ENCODE measurements at places on chromosomes 4 and X.
A peak's percentile ranks its signal among the peaks of the same experiment; 100 is the strongest.

GRCh38 chr4:186688150-186688943 lies 35.3 kb downstream of the FAT1 start:
- no peak for DNase-seq

- DNase-seq, result no peak
Observed at GRCh38 chr4:2811830-2812611, 19.1 kb downstream of the SH3BP2 start.

GRCh38 chr4:48341776-48342605 lies 662 bp downstream of the SLAIN2 start:
- DNase-seq, result peak; percentile 55

- DNase-seq, result no peak
Observed at GRCh38 chr4:182426901-182427300, 183.7 kb downstream of the TENM3 start.

DNA sequence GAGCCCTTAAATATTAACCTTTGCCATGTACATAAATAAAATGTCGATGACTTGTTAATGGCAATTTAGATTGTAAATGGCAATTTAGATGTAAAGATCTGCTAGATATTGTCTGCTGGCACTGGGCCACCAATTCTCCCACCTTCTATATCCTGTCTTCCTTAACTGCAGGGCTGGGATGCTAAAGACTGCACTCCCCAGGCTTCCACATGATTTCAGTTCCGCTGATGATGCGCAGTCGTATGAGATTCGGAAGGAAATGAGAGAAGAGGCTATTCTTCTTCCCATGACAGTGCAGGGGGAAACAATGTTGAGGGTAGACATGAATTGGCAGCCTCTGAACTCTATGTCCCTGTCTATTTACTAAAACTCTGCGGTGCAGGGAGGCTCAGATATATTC lies 55.7 kb downstream of the PITX2 start:
- DNase-seq, result no peak

DNA sequence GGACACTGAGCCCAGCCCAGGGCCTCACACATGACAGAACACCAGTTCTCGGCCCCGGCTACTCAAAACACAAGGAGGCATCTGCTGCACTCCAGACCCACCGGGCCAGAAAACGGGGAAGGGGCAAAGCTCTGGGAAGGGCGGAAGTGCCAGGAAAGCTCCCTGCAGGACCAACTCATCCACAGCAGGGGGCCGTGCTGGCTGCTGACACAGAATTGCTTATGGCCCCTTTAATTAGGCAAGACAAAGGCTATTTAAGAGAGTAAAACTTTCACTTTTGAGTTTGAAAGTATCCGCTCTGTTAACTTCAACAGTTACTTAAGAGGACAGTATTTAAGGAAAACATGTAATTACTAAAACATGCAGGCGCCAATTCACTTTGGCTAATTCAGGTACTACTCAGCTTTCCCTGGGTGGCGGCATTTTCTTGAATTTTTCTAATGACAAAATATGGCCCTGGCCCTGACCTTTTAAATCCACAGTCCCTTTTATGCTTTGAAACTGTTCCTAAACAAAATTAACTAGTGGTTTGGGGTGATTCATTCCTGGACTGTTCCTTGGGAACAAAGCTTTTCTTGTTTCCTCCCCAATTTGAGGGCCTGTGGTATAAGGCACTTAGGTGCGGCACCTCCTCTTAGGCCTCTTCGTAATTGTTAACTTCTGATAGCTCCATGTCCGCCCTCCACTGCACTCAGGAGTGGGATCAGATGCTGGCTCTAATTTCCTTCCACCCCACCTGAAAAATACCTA lies 40.4 kb downstream of the NSG1 start:
- DNase-seq, result no peak

DNA sequence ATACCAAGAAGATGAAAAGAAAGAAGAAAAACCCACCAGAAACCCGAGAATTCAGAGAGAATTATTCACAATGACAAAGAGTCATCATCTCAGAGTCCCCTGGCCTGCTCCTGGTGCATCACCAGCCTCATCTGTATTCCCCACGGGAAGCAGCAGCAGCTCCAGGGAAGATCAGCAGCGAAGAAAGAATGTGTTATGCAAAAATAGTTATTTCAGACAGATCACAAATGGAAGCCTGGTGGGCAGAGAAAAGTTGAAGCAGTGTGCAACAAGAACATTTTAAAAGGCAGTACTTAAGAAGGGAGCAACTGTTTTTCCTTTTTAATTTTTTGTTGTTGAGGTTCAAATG lies 189.2 kb downstream of the PPP3CA start:
- no peak for DNase-seq

- no peak for DNase-seq
Observed at GRCh38 chr4:128946916-128947315, 137.4 kb downstream of the JADE1 start.

GRCh38 chrX:7147413-7147977 lies at the start of gene STS:
Gene STS, plus strand, starts transcription at chrX:7147712. Its CDS starts 105,488 bp downstream, at chrX:7253200.
- peak; percentile 9 for DNase-seq

DNA sequence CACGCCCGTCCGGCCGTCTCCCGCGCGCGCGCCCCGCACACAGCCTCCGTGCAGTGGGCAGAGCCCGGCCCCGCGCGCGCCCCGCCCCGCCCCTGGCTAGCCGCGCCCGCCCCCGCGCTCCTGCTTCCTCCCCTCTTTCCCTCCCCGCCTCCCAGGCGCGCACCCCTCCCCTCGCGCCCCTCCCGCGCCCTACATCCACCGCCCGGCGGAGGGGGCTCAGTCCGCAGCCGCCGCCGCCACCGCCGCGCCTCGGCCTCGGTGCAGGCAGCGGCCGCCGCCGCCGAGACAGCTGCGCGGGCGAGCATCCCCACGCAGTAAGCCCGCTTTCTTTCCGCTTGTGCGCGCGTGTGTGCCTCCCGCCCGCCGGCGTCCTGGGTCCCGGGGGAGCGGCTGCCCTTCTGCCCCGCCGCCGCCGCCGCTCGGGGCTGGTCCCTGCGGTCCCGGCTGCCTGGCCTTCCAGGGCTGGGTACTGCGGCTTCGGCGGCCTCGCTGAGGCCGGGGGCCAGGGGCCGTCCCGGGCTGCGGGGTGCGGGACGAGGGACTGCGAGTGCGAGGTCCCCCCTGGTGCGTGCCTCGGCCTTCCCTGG lies at the start of gene FHL1:
TSS of gene FHL1 (plus strand) at position 219 of the 587 bp plus-strand sequence.
- DNase-seq, result peak; percentile 41

- DNase-seq, result no peak
Observed at GRCh38 chr4:174262624-174263444, 20.6 kb downstream of the FBXO8 start.

- DNase-seq, result no peak
Observed at GRCh38 chr4:169582203-169582602, 30.2 kb downstream of the NEK1 start.

- DNase-seq, result no peak
Observed at GRCh38 chr4:184769141-184769765, 35.4 kb upstream of the CENPU start.

- no peak for DNase-seq
Observed at GRCh38 chr4:78692822-78693170, 83.4 kb upstream of the BMP2K start.

- no peak for DNase-seq
Observed at GRCh38 chr4:158322109-158322508, 111.8 kb downstream of the TMEM144 start.

DNA sequence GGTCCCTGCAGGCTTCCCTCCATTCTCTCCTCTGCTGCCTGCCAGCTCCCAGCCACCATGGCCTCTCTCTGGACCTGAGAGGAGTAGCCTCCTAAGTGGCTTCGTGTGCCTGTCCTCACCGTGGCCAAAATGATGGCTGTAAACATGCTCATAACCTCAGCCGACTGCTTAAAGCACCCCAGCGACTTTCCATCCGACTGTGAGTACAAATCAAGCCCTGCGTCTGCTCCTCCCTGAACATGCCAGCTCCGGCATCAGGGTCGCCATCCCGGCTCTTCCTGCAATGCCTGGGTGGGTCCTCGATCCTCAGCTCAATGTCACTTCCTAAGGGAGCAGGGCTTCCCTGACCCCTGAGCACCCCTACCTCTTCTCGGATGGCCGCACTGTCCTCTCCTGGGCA lies 3.3 kb upstream of the SORCS2 start:
- no peak for DNase-seq

- DNase-seq, result peak; percentile 69
Observed at GRCh38 chr4:7988437-7988836, 48.8 kb upstream of the AFAP1 start.

DNA sequence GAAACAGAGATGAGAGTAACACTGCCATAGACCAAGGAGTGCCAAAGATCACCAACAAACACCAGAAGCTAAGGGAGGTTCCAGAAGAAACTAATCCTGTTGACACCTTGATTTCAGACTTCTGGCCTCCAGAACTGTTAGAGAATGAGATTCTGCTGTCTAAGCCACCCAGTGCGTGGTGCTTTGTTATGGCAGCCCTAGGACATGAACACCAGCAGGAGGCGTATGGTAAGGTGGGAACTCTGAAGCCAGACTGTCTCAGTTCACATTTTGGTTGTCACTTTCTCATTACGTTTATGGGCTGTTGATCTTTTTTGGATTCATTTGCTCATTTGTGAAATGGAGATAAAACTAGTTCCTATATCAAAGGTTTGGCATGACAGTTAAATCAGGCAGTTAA lies 142.9 kb downstream of the DCHS2 start:
- DNase-seq, result no peak

DNA sequence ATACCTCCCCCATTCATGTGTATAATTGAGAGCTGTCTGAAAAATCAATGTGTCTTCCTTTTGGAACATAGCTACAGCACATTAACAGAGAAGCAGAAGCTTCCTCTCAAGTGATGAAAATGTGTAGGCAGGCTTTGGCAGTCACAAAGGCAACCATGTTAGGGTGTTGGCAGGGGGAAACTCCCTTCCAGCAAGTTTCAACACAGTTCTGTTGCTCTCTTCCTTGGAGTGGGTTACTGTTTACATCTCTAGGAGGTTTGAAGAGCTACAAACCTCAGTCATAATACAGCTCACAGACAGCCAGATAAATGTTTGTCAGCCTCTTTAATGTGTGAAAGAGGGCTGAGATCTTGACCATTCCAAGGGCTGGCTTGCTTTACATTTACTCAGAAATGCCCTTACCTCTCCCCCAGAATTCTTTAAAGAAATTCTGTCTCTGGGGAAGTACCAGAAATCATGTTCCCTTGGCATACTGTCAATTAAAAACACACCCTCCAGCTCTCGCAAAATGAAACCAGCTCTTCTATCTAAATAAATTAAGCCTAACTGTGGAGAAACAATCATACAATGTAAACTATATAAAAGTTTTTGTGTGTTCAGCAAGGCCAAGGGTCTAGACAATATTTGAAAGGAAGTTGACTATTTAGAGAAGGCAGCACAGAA lies 18.9 kb downstream of the ZBTB33 start:
- DNase-seq, result peak; percentile 76

DNA sequence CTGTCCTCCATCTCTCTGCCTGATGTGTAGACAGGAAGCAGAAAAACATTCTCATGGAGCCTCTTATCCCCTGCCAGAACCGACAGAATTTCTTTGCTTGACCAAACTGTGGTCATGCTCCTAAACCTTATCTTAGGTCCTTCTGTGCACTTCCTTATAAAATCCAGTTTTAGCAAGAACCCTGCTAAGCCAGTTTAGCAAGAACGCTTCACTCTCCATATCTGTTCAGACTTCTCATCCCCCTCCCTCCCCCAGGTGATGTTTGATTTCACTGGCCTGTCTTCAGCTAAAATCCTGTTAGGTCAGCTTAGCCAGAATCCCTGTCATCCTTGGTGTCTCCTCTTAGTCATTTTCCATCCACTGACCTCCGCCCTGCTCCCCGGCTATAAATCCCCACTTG lies 1130.9 kb upstream of the PRKX start:
- peak; percentile 61 for DNase-seq

- DNase-seq, result peak; percentile 29
Observed at GRCh38 chrX:74248889-74249288, 55.1 kb upstream of the ZCCHC13 start.

DNA sequence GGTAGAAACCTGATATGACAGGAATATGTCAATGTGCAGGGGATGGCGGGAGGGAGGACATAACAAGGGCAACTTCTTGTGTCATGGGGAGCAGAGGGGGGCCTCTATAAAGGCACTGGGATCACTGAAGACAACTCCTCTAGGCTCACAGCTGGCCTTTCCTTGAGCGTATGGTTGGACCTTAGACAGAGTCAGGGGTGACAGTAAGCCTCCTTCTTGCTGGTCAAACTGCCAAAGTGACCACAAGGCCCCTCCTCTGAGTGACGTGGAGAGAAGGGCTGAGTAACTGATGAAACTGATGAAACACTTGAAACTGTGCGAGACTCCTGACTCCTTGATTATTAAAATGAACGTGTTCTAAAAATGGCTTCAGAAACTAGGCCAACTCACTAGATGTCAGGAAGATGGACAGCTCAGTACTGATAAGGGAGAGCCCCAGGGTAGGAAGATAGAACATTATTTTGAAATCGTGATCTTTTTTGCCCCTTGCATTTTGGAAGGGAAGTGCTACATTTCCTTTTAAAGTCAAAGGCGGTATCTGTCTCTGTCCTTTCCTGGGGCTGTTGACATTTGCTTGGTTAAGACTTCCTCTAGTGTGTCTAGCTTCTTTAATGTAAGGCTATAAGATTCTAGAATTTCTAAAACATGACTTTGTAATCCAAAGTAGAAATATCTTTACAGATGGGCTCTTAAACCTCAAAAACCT lies 1.6 kb downstream of the RAB33A start:
- peak; percentile 4 for DNase-seq

DNA sequence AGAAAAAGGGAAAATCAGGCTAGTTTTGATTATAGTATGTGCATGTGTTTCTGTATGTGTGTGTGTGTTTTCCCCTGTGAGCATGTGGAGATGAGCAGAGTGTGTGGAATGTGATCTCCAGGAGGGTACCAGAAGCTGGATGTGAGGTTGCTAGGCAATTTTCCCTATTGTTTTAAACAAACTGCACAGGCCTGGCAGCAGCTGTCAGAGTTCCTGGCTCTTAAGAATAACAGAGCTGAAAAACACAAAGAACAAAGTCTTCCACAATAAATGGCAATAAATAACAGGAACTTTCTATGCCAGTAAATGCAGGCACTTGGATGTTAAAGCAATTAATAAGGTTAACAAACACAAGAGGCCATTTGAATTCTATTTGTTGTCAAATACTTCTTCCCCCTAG lies 344.6 kb upstream of the CTSO start:
- peak; percentile 35 for DNase-seq

DNA sequence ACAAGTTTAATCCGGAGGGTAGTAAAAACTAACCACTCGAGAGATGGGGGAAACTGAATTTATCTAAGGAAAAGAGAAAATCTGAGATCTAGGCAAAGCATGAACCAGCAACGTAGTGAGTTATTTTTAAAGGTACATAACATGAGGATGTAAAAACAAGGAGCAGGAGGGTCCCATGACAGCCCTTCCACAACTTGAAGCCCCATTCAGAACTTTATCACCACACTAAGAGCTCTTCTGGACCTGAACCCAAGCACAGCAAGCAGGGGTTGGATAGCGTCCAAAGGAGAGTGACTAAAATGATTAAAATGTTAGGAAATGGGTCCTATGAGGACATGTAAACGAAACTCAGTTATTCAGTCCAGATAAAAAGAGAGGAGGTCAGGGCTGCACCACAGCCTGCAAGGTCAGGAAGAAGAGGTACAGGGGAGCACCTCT lies 16.2 kb downstream of the SH3RF1 start:
- DNase-seq, result peak; percentile 54

GRCh38 chr4:119315036-119315435 lies 6.9 kb downstream of the FABP2 start:
- DNase-seq, result no peak

- DNase-seq, result peak; percentile 37
Observed at GRCh38 chrX:119784747-119785446, 6.5 kb downstream of the RPL39 start.

GRCh38 chrX:86102341-86102740 lies 45.9 kb upstream of the DACH2 start:
- no peak for DNase-seq

GRCh38 chr4:151527699-151528098 lies 118.7 kb downstream of the FHIP1A start:
- DNase-seq, result no peak

- DNase-seq, result no peak
Observed at GRCh38 chrX:1162119-1162916, 50.1 kb downstream of the CRLF2 start.
